ENCODE measurements at places on chromosomes 6 and 20.
A peak's percentile ranks its signal among the peaks of the same experiment; 100 is the strongest.

- no peak for DNase-seq
These were observed 102.6 kb downstream of the FLRT3 start for GRCh38 chr20:14234666-14235295.

- DNase-seq = no peak
These were observed 395.2 kb downstream of the PAX1 start for GRCh38 chr20:22100686-22101085.

DNA sequence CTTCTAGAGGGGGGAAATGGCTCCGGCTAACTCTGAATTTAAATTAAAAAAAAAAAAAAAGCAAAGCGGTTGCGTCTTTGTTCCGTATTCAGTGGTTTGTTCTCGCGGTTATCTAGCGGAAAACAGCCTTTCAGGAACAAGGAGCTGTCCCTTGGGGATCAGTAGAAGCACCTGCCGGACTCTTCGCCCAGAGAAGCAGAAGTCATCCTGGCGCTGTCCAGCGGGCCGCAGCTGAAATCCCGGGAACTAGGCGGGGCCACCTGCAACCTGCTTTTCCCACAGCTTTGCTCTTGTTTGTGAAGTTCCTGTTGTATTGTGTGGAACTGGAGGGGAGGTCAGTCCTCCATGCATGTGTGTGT is 43.9 kb upstream of the GJE1 start:
- DNase-seq = no peak

DNA sequence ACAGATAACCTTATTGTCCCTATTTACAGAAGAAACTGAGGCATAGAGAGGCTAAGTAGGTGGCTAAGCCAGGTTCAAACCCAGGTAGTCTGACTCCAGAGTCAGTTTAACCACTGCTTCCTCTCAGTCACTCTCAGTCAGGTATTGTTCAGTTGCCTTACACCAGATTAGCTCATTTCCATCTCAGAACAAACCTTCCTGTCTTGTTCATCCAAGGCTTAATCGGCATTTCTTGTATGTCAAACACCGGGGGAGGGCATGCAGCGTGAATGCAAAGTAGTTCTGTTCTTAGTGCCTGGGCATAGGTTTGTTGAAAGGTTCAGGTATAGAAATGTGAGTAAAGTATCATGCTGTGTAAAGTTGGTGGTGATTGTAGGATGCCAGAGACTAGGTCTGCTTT is 51.7 kb downstream of the CTNNBL1 start:
- DNase-seq = no peak

DNA sequence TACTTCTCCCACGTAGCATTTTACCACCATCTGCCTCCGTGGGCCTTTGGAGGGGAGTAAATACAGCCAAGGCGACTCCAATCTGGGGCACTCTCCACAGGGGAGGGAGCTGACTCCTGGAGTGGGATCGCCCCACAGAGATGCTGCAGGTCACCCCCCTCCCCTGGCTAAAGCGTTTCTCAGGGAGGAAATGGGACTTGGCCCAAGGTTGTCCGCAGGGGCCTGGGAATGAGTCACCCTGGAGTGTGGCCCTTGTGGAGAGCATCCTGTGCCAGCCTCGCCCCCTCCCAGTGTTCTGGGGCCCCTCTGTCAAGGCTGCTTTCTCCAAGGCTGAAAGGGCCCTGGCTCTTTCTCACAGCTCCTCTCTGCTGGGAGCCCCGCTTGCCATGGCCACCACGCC is 84.5 kb upstream of the QKI start:
- DNase-seq = no peak

DNA sequence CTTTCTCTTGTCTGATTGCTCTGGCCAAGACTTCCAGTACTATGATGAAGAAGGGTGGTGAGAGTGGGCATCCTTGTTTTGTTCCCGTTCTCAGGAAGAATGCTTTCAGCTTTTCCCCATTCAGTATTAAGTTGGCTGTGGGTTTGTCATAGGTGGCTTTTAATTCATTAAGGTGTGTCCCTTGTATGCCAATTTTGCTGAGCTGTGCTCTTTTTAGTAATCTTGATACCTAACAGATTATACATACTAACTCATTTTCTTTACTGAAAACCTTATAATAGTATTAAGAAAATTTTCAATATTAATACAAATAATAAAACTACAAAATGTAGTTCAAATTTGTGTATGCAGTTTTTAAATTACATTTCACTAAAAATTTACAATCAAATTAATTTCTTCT is 379.6 kb upstream of the PLCB4 start:
- no peak for DNase-seq

- DNase-seq = no peak
These were observed 45.0 kb upstream of the IRF4 start for GRCh38 chr6:346386-347030.

GRCh38 chr20:55252521-55252920 is 752.8 kb downstream of the CBLN4 start:
- DNase-seq = no peak

DNA sequence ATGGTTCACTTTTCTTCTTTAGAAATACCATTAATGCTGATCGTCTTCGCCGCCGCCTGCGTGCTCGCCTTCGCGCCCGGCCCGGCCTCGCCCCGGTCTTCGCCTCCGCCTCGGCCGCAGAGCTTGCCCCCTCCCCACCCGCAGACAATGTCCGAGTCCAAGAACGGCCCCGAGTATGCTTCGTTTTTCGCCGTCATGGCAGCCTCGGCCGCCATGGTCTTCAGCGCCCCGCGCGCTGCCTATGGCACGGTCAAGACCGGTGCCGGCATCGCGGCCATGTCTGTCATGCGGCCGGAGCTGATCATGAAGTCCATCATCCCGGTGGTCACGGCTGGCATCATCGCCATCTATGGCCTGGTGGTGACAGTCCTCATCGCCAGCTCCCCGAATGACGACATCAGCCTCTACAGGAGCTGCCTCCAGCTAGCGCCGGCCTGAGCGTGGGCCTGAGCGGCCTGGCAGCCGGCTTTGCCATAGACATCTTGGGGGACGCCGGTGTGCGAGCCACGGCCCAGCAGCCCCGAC is 4.8 kb upstream of the PRPH2 start:
- peak; percentile 44 for DNase-seq

DNA sequence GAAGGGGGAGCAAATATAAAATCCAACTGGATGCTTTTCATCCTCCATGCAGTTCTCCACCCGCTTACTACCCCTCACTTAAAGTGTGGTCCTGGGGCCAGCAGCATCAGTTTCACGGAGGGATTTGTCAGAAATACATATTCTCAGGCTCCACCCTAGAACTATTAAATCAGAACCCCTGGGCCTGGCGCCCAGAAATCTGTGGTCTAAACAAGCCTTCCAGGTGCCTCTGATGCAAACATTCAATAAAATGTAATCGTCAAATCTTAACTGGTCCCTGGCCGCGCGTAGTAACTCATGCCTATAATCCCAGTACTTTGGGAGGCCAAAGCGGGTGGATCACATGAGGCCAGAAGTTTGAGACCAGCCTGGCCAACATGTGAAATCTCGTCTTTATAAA is 47.7 kb downstream of the ATXN1 start:
- DNase-seq = no peak

DNA sequence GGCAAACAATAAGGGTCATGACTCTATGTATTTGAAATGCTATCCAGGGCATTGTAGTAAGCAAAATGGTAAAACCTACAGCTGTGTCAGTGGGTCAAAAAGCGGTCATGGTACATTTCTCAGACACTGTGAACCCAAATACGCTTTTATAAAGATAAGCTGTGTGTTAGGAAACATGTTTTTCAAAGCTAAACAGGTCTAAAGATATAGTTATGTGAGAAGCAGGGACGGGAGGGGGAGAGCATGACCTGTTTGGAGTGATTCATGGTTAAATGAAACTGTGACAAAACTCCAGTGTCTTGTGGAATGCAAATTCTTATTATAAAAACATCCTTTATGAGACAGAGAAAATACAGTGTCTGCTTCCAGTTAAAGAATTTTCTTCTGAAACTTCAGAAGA is 205.4 kb upstream of the BMP2 start:
- DNase-seq = no peak

GRCh38 chr6:5706124-5707033 is 300.3 kb downstream of the NRN1 start:
- no peak for DNase-seq

DNA sequence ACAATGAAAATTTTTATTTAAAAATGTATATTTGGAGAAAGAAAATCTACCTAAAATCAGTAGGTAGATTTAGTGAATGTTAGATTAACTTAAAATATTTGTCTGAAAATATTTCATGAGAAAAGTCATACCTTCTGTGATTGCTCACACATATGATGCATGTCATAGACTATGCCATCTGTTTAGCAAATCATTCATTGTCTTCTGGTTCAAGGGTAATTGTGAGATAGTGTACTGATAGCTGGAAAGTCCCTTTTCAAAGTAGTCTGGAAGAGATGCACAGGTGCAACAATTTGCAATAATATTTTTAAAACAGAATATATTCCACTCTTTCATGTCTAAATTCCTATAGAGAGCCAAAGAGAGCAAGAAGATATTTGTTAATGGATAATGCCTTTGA is 21.0 kb upstream of the RNF217 start:
- DNase-seq = no peak

DNA sequence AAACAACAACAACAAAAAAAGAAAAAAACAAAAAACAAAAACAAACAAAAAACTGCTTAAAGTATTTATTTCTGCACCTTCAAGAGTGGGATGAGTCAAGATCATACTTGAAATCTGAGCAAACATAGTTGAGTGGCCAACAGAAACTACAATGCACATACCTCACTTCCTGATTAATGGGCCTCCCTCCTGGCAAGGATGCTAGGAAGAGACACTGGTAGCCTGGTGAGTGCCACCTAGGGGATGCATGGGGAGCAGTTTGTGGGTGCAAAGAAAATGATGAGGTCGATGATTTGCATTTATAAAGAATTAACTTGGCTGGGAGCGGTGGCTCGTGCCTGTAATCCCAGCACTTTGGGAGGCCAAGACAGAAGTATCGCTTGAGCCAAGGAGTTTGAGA is 808.1 kb downstream of the MAFB start:
- no peak for DNase-seq

- DNase-seq = no peak
These were observed 11.8 kb downstream of the COL9A3 start for GRCh38 chr20:62828511-62829230.

- no peak for DNase-seq
These were observed 8.9 kb downstream of the PTPRK start for GRCh38 chr6:128511506-128511905.

GRCh38 chr6:19827247-19827646 is 9.9 kb upstream of the ID4 start:
- DNase-seq = no peak

GRCh38 chr6:89940225-89941027 is 46.2 kb downstream of the GJA10 start:
- DNase-seq = peak; percentile 73

DNA sequence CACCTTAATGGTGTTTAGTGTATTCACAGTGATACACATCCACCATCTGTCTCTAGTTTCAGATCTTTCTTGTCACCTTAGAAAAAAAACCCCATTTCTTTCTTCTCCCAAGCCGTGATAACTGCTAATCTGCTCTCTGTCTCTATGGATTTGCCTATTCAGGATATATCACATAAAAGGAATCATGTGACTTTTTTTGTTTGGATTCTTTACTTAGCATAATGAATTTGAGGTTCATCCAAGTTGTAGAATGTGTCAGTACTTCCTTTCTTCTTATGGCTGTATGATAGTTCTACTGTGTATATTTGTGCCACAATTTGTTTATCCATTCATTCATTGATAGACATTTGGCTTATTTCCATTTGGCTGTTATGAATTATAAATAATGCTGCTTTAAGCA is 57.1 kb downstream of the ITCH start:
- no peak for DNase-seq

GRCh38 chr6:26071135-26071534 is 16.1 kb upstream of the HFE start:
- no peak for DNase-seq

DNA sequence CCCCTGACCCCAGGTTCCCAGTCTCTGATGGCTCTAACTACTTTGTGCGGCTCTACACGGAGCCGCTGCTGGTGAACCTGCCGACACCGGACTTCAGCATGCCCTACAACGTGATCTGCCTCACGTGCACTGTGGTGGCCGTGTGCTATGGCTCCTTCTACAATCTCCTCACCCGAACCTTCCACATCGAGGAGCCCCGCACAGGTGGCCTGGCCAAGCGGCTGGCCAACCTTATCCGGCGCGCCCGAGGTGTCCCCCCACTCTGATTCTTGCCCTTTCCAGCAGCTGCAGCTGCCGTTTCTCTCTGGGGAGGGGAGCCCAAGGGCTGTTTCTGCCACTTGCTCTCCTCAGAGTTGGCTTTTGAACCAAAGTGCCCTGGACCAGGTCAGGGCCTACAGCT is 9.6 kb downstream of the PIGT start:
- no peak for DNase-seq

GRCh38 chr20:9202420-9203080 is 133.7 kb downstream of the PLCB4 start:
- DNase-seq = no peak

DNA sequence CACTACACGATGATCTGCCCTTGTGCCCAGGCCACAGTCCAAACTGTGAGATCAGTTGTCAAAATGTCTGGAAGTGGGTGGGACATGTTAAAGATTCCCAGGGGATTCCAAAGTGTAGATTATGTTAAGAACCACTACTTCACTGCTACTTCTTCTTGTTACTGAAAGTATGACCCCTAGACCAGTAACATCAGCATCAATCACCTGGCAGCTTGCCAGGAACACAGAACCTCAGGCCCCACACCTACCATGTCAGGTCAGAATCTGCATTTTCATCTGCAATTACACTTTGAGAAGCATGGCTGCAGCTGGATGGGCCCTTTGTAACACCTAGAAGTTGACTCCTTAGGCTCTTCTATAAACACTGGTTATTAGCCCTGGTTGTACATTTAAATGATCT is 36.1 kb downstream of the RFPL4B start:
- DNase-seq = no peak

DNA sequence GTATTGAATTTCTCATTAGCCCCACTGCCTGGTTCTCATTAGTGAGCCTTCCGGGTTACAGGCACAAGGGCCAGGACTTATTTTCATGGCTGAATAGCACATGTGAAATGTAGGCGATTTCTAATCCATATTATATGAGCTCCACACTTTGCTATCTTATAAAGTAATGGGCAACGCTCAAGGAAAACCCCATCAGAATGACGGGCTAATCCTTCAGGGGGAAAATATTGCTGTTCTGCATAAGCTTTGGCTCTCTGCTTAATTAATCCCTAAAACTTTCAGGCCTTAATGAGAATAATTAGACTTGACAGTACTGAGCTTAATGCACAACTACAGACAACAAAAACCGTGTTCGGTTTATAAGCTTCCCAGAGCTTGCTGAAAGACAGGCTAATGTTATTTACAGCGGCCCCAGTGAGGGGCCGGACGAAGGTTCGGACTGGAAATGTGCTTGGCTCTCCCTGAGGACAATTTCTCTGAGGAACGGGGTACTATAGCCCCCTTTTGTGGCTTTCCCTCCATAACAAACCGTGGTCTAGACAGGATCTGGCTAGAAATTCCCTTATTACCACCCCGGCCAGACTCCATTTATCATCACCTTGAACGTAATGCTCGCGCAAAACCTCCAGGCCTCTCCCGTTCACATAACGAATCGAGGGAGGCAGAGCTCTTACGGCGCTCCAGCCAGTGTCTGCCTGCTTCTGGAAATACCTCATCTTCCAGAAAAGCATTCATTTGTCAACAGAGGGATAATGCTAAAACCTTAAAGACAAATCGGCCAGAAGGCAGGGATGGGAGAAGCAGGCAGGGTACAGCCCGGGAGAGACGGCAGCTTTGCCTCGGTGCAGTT is 164.5 kb downstream of the CD83 start:
- no peak for DNase-seq

Measured in erythroblast (primary cell).